ENCODE measurements at places on chromosomes 3 and 15.

DNA sequence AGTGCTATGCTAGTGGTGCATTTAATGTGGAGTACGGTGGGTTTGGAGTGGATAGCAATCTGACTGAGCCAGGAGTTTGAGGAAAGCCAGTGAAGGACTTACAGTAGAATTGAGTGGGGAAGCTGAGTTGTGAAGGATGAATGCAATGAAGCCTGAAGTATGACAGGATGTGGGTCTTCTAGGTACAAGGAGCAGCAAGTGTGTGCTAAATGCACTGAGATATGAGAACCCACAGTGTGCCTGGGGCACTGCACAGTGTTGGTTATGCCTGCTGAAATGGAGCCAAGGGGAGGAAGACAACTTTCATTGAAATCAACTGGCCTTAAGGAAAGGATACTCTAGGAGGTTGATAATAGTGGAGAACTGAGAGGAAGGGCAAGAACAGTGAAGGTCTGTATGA, 105.5 kb upstream of the MRPL3 start:
- no peak for DNase-seq

DNA sequence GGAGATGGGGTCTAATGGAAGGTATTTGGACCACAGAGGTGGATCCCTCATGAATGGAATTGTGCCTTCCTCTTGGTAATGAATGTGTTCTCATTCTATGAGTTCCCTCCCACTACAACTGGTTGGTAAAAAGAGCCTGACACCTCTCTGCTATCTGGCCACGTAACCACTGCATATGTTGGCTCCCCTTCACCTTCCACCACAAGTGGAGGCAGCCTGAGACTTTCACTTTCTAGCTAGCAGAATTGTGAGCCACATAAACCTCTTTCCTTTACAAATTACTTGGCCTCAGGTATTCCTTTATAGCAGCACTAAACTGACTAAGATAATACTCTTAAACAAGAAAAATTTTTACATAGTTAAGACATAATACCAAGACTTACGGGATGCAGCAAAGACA, 155.3 kb downstream of the NR1I2 start:
- peak; percentile 27 for DNase-seq

DNA sequence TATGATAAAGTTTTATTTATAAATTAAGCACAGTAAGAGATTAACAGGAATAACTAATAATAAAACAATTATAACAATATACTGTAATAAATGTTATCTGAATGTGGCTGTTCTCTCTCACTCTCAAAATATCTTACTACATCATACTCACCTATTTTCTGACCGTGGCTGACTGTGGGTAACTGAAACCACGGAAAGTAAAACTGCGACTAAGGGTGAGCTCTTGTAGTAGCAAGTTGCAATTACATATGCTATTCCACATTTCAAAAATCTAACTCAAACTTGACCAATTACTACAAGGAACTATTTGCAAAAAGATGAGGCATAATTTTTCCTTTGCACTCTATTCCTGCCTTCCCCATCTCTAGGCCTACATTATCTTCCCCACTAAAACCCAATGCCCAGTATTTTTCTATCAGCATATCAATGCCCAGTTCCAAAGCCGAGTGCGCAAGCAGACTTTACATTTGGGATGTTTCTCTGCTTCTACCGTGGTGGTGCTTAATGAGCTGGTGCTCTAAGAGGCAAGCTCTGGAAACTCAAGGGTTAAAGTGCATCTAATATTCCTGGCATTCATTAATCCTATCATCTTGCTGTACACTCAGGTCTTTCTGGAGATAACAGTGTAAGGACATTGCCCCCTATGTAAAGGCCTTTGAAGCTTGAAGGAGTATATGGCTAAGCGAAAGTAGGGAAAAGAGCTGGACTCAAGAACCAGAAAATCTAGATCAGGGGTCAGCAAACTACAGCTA, 6.7 kb downstream of the PCYT1A start:
- DNase-seq = no peak

DNA sequence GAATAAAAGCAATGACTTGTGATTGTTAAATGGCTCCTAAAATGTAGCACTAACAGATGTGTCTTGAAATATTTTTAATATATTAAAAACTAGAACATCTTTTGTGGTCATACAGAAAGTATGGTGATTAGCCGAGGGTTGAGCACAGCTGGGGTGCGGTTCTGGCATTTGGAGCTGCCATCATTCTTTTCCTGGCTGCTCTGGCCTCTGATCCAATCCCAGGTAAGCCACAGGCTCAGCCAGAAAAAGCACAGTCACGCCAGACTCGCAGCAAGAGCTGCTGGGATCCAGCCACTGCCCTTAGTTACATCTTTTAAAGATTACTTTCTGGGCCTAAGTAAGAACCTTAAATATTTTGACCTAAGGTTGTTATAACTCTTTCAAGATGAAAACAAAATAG, 196.8 kb downstream of the PLCL2 start:
- no peak for DNase-seq

DNA sequence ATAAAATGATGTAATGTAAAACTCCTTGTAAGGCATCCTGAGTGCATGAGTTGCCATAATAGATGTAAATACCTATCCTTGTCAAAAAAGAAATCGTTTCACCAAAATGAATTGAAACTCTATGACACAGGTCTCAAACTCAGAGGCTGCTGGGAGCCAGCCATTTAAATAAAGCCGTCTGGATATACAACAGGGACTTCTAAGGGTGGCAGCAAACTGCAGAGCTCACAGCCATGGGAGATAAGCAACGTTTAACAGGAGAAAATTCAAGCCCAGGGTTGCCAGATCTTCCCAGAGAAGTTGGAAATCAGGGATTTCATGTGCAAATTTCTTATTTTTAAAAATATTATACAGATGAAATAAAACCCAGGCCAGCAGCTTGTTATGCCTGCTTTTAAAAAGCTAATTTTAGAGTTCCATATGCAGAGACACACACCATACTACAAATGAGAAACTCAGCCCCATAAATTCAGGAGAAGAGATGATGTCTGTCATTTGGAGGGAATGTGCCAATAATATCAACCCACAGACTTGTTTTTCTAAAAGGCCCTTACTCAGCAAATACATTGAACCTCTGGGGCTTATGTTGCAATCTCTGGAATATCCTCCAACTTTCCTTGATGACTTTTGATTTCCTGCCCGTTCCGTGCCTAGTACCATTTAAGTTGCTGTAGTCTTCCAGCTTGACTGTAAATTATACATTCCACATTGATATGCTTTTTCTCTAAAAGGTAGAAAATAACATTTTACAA, 75.6 kb downstream of the AQP9 start:
- no peak for DNase-seq
